ENCODE measurements at places on chromosomes 4 and X. TPM values are rescaled to one million over a fixed set of nuclear protein-coding genes. Genes with fewer than 3 reads are reported as not detected.

ART3 gene
- not detected for total RNA-seq

COL4A6 gene
- under 0.01 TPM for total RNA-seq

GRIA2 gene
- not detected for total RNA-seq

IGSF1 gene
- not detected for total RNA-seq
